Activated T-helper 2 cell treated with anti-CD3 and anti-CD28 coated beads, Interferon-gamma antibody, Interleukin-2, Interleukin-4, amounts not matched to agents 10 μg/mL and 5 μg/mL and 100 μg/mL, durations not matched to agents 14 hours and 24 hours and 36 hours (primary cell): ENCODE measurements at places on chromosomes 1 and 21. TPM values are rescaled to one million over a fixed set of nuclear protein-coding genes. Genes with fewer than 3 reads are reported as not detected.

- DNase-seq, result no peak
- no peaks in the 10 kb centered on the region for H3K27me3 ChIP-seq
- no peak overlapping the region for H3K4me3 ChIP-seq
- no peaks in the 10 kb centered on the region for H3K36me3 ChIP-seq
- peaks cover 41% of the 10 kb centered on the region for H3K4me1 ChIP-seq
- no peak overlapping the region for H3K27ac ChIP-seq
Observed at GRCh38 chr1:172276120-172276818, 144.2 kb upstream of the C1orf105 start.

- H3K27me3 ChIP-seq, result no peaks in the 10 kb centered on the region
- H3K27ac ChIP-seq, result no peak overlapping the region
- peaks cover 32% of the 10 kb centered on the region for H3K36me3 ChIP-seq
- H3K4me3 ChIP-seq, result no peak overlapping the region
- DNase-seq, result peak; percentile 24
Observed at GRCh38 chr1:29197590-29197924, 15.9 kb upstream of the SRSF4 start.

DNA sequence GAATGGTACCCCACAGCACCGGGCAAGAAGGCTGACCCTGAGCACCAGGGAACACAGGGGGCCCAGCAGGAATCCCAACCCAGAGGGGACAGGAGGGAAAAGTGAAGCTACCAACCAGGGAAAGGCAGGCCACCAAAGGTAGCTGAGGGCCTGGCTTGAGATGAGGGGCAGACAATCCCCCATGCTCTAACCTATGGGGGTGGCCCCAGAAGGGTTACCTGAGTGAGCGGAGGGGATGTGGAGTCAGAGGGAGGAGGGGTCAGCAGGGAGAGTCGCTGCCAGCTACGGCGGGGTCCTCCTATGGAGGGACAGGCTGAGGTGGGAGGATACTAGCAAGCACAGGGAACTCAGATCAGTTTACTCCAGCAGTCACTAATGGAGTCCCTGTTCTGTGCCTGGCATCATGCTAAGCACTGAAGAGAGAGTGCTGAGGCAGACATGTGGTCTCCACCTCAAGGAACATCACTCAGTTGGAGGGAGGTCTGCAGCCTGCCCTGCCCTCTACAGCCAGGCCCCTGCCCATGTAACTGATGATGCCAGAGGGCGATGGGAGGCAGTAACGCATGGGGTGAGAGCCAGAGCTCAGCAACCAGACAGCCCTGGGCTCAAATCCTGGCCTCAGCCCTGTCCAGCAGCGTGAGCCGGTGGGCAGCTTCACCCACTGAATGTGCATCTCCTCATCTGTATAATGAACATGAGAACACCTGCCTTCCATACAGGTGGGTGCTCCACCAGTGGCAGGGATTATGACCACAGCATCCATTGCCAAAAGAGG, 21.3 kb downstream of the CYB5RL start:
- DNase-seq, result no peak
- H3K4me3 ChIP-seq, result no peak overlapping the region
- H3K27me3 ChIP-seq, result no peaks in the 10 kb centered on the region
- no peaks in the 10 kb centered on the region for H3K36me3 ChIP-seq

DNA sequence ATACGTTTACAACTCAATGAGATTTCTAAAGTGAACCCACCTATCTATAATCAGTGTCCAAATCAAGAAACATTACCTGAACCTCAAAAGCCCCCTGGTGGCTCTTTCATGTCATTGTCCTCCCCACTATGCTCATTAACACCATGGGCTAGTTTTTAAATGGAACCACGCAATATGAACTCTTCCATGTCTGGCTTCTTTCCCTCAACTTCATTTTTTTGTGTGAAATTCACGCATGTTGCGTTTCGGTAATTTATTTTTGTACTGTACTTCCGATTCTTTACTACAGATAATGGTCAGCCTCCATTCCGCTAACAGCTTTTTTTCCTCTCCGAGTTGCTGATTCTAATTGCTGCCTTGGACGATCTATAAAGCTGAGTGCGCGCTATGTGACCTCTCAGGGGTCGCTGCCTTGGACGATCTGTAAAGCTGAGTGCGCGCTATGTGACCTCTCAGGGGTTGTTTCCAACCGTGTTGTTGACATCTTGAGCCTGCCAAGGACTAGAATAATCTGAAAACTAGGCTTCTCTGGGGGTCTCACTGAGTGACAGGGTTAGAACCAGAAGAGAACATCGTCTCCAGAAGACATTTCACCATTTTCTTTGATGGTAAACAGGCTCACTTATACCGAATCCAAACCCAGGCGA, 1.1 kb upstream of the CACYBP start:
- H3K4me1 ChIP-seq, result peaks cover 31% of the 10 kb centered on the region
- peak; percentile 43 for DNase-seq
- no peaks in the 10 kb centered on the region for H3K27me3 ChIP-seq
- no peak overlapping the region for H3K27ac ChIP-seq

GRCh38 chr1:46436844-46437243, 42.7 kb downstream of the FAAH start:
- H3K36me3 ChIP-seq, result no peaks in the 10 kb centered on the region
- H3K27ac ChIP-seq, result no peak overlapping the region

DNA sequence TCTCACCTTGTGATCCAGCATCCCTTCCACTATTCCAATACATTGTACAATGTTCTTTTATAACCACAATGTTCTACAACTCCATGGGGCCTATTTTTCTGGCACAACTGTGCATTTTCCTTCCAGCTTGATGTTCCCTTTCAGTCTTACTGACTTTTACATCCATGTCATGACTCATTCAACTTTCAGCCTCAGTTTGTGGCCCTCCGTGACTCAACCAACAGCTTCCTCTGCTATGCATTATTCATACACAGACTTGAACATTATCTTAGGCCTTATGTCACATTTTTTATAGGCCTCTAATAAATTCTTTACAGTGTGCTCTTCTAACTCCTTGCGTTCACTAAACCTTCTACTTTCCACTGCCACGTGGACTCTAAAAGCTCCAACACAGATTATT, 119.4 kb upstream of the PRMT6 start:
- H3K4me1 ChIP-seq, result no peaks in the 10 kb centered on the region
- no peaks in the 10 kb centered on the region for H3K27me3 ChIP-seq
- DNase-seq, result no peak

DNA sequence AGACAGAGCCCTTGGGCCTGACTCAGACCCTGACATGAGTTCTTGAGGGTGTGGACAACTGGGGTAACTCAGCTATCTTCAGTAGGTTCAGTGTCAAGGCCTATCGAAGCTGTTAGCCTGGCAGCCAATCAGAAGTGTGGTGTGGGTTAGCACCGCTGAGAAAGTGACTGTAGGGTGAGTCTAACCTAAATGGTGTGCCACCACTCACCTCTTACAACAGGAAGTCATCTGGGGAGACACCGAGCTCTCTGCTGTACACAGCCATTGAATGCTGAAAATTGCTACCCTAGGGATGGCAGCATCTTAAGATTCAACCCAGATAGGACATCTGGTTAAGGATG, 44.6 kb downstream of the RASSF5 start:
- peaks cover 3% of the 10 kb centered on the region for H3K36me3 ChIP-seq
- peak overlapping the region; percentile 90 for H3K27ac ChIP-seq
- H3K27me3 ChIP-seq, result no peaks in the 10 kb centered on the region
- peak; percentile 71 for DNase-seq
- peaks cover 54% of the 10 kb centered on the region for H3K4me1 ChIP-seq
- H3K4me3 ChIP-seq, result peak overlapping the region; percentile 67

DNA sequence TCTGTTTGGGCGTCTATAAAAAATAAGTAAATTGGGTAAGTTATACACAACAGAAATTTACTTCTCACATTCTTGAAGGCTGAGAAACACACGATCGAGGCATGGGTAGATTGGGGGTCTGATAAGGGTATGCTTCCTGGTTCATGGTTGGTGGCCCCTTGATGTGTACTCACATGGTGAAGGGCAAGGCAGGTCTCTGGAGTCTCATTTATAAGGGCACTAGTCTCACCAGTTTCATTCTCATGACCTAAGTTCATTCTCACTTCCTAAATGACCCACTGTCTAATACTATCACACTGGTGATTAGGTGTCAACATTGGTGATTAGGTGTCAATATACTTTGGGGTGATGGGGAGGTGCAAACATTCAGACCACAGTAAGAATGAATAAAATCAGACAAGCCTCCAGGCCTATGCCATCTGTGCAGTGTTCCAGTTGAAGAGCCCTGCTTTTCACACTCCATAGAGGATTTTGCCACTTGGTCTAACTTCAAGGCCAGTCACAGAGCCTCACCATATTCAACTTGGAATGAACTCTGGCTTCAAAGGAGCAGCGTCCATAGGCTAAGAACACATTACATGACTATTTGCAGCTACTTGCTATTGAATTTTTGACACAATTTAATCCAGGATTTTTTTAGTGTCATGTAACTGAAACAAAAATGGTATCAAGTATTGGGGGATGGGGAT, 2.5 kb upstream of the GBP4 start:
- peak overlapping the region; percentile 13 for H3K4me3 ChIP-seq
- H3K36me3 ChIP-seq, result peaks cover 31% of the 10 kb centered on the region
- H3K27ac ChIP-seq, result peak overlapping the region; percentile 64
- DNase-seq, result no peak
- H3K4me1 ChIP-seq, result peaks cover 61% of the 10 kb centered on the region

DNA sequence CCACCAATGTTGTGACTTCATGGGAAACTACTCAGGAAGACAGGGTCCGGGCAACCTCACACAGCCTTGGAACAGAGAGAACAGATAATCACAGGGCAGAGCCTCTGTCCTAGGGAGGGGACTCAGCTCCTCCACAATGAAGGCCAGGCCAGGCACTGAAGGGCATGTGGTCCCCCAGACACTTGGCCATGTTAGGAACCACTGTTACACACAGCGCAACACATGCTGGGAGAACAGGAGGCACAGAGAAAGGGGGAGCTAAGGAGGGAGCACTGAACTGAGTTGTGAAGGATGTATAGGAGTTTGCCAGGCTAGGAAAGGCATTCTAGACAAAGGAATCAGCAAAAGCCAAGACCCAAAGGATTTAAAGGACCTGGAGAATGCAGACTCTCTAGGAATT, 127.6 kb downstream of the DMRTB1 start:
- H3K4me3 ChIP-seq, result no peak overlapping the region
- H3K4me1 ChIP-seq, result peaks cover 12% of the 10 kb centered on the region
- H3K36me3 ChIP-seq, result no peaks in the 10 kb centered on the region
- peaks cover 7% of the 10 kb centered on the region for H3K27me3 ChIP-seq
- DNase-seq, result no peak

- peaks cover 39% of the 10 kb centered on the region for H3K27me3 ChIP-seq
- no peak overlapping the region for H3K27ac ChIP-seq
- no peak for DNase-seq
- no peaks in the 10 kb centered on the region for H3K36me3 ChIP-seq
- no peaks in the 10 kb centered on the region for H3K4me1 ChIP-seq
Observed at GRCh38 chr1:30847358-30847972, 61.1 kb downstream of the SDC3 start.

GRCh38 chr1:1858382-1859086, 32.4 kb downstream of the GNB1 start:
- H3K4me3 ChIP-seq, result no peak overlapping the region
- H3K27ac ChIP-seq, result peak overlapping the region; percentile 30
- H3K4me1 ChIP-seq, result peaks cover 25% of the 10 kb centered on the region
- no peaks in the 10 kb centered on the region for H3K27me3 ChIP-seq

- no peak overlapping the region for H3K4me3 ChIP-seq
- no peak for DNase-seq
- H3K27ac ChIP-seq, result no peak overlapping the region
- H3K36me3 ChIP-seq, result no peaks in the 10 kb centered on the region
- peaks cover 3% of the 10 kb centered on the region for H3K4me1 ChIP-seq
Observed at GRCh38 chr1:153251562-153251961, 7.9 kb upstream of the LORICRIN start.

DNA sequence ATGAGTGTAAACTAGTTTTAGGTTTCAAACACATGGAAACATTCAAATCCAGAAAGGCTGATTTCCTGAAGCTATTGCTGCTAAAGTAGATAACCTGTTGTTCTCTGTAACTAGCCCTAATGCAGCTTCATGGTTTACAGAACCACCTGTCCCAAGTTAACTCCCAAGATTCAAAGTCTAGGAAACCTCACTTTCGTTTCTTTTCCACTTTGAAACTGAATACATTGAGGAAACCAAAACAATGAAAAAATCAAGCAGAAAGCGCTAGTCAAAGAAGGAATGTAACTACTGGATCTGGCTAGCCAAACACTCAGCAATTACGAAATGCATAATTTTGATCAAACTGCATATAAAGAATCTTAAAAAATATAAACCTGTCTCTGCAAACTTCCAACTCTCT, 17.8 kb downstream of the SLC16A1 start:
- DNase-seq, result no peak
- no peak overlapping the region for H3K27ac ChIP-seq
- peaks cover 26% of the 10 kb centered on the region for H3K36me3 ChIP-seq
- peaks cover 39% of the 10 kb centered on the region for H3K4me1 ChIP-seq

- no peak overlapping the region for H3K4me3 ChIP-seq
- H3K27me3 ChIP-seq, result no peaks in the 10 kb centered on the region
- H3K36me3 ChIP-seq, result no peaks in the 10 kb centered on the region
Observed at GRCh38 chr1:74629283-74629682, 44.3 kb downstream of the ERICH3 start.

Gene ZNF362
- total RNA-seq, result 21.3 and 22.2 TPM in 2 replicates

Gene ASCL5
- not detected in 2 replicates for total RNA-seq

Gene C8B
- not detected in 2 replicates for total RNA-seq

Gene OPRD1
- not detected in 2 replicates for total RNA-seq

Gene CR1L
- total RNA-seq, result not detected in 2 replicates

Gene CD2
- total RNA-seq, result 284 and 304 TPM in 2 replicates

Gene TMEM81
- total RNA-seq, result 3.2 and 3.3 TPM in 2 replicates

Gene TSTD1
- total RNA-seq, result 49.0 and 49.1 TPM in 2 replicates

Gene LMX1A
- total RNA-seq, result not detected in 2 replicates

Gene CASZ1
- total RNA-seq, result 8.6 and 9.9 TPM in 2 replicates

Gene RPL22
- 473 and 533 TPM in 2 replicates for total RNA-seq

Gene ADAMTS1
- total RNA-seq, result 2.4 and 2.9 TPM in 2 replicates

Gene SLAMF8
- 0.34 and 0.71 TPM in 2 replicates for total RNA-seq
